Activated gamma-delta T cell treated with anti-CD3 and anti-CD28 coated beads, Interleukin-2, amount 50 U/mL, for 16 hours (primary cell): ENCODE measurements at places on chromosomes 7 and 10.

DNA sequence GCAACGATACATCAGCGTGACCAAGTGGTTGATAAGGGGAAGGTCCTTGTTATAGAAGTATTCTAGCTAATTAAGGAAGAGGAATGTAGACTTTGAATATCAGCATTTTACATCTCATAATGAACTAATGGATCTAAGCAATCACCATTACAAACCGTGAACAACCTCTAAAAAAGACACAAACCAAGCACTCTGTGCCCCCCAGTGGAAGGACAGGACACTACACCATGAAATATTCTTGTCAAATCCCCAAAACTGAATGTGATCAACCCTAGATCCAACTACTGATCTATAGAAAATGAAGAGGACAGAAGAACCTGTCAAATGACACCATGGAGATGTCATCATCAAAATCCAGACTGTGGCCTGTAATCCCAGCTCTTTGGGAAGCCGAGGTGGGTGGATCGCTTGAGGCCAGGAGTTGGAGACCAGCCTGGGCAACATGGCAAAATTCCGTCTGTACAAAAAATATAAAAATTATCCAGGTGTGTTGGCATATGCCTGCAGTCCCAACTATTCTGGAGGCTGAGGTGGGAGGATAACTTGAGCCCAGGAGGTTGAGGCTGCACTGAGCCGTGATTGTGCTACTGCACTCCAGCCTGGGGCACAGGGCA lies 111.3 kb upstream of the CARD11 start:
- peak; percentile 47 for DNase-seq

DNA sequence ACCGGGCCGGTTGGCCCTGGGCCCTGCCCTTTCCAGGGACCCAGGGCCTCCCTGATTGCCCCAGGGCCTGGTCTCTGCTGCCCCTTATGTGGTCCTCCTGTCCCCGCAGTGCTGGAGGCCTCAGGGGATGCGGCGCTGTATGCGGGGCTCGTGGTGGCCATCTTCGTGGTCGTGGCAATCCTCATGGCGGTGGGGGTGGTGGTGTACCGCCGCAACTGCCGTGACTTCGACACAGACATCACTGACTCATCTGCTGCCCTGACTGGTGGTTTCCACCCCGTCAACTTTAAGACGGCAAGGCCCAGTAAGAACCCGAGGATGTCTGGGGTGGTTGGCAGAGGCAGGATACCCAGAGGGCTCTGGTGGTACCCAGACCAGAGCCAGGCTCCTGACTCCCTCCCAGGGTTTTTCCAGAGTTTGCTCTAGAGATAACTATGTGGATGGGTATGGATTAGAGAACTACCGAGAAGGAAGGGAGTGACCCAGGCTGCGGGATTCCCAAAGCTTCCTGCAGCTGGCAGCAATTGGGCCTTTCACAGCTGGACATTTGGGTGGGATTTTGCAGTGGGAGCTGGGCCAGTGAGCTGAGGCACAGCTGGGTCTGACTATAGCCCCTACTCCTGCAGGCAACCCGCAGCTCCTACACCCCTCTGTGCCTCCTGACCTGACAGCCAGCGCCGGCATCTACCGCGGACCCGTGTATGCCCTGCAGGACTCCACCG lies 28.1 kb upstream of the SLC29A3 start:
- no peak for DNase-seq

DNA sequence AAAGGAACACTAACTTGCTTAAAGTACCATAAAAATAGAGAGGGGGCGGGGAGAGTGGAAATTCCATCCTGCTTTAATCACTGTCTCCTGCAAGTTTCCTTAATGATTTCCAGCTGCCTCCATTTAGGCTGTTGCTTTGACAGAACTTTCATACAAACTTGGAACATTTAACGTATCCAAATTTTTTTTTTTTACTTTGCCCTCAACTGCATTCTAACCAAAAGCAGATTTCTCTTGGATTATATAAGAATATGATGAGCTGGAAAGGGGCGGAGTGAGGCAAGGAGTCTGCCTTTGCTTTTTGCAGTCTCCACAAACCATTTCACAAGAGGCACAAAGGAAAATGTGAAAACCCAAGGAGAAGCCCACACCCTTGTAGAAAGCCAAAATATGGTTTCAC lies 46.6 kb upstream of the COL1A2 start:
- no peak for DNase-seq

GRCh38 chr10:71191551-71192076 lies 20.8 kb upstream of the UNC5B start:
- DNase-seq: no peak

GRCh38 chr10:86252079-86252478 lies 114.5 kb downstream of the GRID1 start:
- no peak for DNase-seq

GRCh38 chr7:1607696-1608095 lies 37.9 kb upstream of the PSMG3 start:
- DNase-seq: no peak

DNA sequence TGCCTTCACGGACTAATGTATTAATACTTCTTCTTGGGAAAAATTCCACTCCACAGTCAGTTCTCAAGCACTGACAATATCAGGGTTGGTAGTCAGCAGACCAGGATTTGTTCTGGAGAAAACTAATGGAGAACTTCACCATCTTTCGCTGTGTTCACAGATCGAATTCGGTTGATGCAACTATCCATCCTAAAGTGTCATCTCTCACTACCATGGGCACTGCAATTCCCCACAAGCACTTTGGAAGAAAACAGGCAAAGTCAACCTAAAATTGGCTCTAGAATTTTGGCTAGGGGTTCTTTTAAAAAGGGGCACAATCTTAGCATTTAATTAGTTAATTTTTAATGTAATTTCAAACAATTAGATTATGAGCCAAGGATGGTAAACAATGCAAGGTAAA lies 164.4 kb downstream of the HGF start:
- DNase-seq: no peak

GRCh38 chr7:18610331-18610948 lies 114.9 kb downstream of the HDAC9 start:
- no peak for DNase-seq

DNA sequence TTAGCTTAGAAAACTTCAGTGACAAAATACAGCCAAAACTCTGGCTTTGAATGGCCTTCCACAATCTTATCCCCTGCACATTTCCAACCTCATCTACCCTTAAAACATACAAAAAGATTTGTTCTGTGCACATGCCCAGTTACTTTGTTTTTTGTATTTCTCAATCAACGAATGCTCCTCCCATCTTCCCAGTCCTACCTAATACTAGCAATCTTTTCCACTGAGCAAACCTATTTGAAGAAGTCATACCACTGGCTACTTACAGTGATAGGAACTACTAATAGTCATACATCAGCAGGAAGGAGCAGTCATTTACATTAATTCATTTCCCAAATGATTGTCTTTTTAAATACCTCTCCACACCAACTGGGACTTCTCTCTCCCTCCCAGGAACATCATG lies 2.5 kb downstream of the USP54 start:
- no peak for DNase-seq

- DNase-seq: no peak
Observed at GRCh38 chr7:23098460-23098859, 7.1 kb upstream of the KLHL7 start.

DNA sequence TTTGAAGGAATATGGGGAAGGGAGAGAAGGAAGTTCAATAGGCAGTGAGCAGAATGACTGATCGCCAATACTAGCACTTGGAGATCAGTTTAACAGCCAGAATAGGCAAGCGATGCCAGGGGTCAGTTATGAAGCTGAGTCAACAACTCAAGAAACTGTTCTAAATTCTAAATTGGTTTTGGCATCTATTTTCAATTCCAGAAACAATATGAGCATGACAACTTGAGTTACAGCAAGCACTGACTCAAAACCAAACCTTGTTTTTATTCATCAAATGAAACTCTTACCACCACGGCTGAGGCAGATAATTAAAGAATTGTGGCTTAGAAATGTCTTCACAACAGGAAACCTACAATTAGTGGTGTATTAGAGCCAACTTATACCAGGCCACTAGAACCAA lies 180.5 kb upstream of the ASAH2 start:
- no peak for DNase-seq

DNA sequence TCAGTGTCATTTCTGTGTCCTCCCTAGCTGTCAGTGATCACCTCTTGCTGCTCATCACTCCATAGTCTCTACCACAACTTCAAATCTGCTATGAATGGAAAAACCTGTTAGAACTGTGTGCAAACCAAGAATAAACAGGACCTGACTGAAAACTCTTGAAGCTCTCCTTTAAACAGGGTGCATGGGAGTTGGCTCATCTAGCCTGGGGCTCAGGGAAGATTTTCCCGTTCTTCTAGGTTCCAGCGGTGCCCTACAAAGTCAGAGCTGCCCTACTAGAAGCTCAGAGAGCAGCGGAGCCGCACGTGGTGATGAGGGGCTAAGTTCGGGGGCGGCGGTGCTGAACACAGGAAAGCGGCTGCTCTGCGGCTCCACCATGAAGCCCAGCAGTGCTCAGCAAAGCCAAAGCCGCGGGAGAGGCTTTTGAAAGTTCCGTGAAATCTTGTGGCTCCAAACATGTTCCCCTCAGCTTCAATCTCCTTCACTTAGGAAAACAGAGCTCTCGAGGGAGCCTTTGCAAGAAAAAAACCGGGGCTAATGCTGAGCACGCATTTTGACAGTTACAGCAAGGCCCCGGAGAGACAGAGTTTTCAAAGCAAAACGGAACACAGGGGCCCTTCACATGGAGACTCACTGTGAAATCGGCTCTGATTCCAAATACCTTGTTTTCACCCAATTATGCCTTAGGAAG lies 30.5 kb downstream of the RGS10 start:
- no peak for DNase-seq

DNA sequence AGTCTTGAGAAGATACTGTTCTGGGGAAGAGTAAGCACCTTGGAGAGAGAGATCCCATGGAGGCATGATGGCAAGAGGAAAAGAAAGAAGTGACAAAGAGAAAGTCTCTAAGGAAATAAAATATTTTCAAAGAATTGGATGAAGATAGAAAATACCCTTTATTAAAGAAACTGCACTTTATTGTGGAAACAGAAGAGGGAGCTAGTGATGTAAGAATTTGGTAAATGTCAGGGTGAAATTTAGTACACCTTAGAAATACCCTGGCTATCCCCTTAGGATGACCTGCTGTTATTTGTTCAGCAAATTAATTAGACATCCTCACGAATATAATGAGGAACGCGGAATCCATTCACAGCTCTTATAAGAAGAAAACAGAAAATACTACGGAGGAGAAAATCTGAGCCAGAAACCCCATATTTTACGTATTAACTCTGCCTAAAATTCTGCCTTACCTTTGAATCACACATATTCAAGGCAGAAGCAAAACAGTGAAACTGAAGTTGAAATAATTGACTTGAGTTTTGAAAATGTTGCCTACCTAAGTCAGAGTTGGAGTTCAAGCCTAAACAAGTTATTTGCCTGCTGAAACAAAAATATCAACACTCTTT lies 90.7 kb downstream of the TFPI2 start:
- DNase-seq: no peak

DNA sequence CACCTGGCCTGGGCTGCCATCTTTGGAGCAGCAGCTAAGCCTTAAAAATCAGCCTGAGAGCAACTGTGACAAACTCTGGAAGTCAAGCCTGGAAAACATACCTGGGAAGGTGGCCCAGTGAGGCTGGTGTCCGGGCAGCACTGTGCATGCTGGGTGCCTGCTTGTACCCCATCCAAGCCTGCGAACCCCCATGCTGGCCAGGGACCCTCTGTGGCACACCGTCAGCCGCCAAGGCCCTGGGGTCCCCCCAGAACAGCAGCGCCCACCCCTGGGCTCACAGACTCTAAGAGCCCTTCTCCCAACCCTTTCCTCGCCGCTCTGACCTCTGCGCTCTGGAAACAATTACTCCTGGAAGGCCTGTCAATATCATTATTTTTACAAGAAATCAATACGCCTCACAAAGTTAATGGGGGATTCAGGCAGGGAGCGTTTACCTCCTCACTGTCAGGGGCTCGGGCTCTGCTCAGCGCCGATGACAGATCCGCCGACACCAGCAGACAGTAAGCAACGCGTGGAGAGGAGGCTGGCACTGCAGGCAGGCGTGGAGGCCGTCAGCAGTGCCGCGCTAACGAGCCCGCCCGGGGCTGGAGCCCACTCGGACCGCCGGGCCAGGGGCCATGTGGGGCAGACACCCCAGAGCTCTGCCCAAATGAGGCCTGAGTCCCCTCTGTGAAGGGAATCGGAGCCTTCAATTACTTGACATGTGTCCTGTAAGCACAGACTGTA lies 54.4 kb downstream of the EBF3 start:
- no peak for DNase-seq

- DNase-seq: no peak
Observed at GRCh38 chr7:121079425-121080169, 91.1 kb downstream of the CPED1 start.

GRCh38 chr10:78047314-78047891 lies 13.7 kb downstream of the RPS24 start:
- DNase-seq: peak; percentile 74

DNA sequence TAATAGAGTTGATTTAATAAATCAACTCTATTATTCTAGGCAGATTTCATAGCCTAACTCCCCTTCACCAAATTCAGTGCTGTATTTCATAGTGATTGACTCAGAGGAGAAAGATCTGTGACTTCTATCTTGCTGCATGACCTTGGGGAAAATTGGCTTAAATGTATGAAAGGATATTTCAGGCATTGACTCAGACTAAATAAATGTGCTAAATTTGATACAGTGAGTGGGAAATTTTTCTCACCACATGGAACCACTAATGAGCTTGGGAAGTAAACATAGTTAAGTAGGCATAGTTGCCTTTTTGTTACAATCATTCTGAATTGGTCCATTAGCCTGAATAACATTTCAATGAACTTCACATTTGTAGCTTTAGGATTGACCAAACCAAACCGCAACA lies 89.0 kb upstream of the PRPS1L1 start:
- DNase-seq: no peak

GRCh38 chr10:124494046-124494807 lies 32.6 kb downstream of the LHPP start:
- no peak for DNase-seq

- DNase-seq: no peak
Observed at GRCh38 chr7:159238541-159238940, 93.9 kb upstream of the VIPR2 start.

DNA sequence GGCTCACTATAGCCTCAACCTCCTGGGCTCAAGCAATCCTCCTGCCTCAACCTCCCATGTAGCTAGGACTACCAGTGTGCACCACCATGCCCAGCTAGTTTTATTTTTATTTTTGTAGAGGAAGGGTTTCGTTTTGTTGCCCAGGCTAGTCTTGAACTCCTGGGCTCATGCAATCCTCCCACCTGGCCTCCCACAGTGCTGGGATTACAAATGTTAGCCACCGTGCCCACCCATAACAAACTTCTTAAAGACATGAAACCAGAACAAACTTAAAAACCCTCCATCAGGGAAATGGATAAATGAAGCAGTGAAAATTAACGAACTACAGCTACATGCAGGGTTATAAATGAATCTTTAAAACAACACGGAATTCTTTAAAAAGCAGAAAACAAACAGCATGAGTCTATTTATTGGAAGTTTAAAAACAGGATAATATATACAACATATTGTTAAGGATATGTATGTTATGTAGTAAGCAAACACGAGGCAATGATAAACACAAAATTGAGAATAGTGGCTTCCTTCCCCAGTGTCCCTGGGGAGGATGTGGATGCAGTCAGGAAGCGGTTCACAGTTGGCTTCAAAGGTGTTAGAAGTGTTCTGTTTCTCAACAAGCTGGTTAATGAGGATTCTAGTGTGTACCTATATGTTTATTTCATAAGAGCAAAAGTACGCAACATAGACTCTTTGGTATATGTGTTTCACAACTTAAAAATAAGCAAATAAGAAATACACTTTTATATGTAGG lies 128.2 kb upstream of the IMMP2L start:
- DNase-seq: no peak

GRCh38 chr10:46239993-46240683 lies 46.7 kb upstream of the ANTXRL start:
- no peak for DNase-seq
